Heart left ventricle (tissue), 16 donors: ENCODE measurements at places on chromosomes 4 and X. TPM values are rescaled to one million over a fixed set of nuclear protein-coding genes. Genes with fewer than 3 reads are reported as not detected.

STK32B gene
- 2.0 TPM for total RNA-seq

DMRTC1 gene
- not detected for total RNA-seq

PDCL2 gene
- not detected for total RNA-seq

FAM13A gene
- 11.5 TPM for total RNA-seq

- DNase-seq: no peak
These were observed 99.7 kb downstream of the FIP1L1 start for GRCh38 chr4:53477038-53477565.

- DNase-seq: no peak
These were observed 75.6 kb downstream of the PRSS12 start for GRCh38 chr4:118277243-118277642.

DNA sequence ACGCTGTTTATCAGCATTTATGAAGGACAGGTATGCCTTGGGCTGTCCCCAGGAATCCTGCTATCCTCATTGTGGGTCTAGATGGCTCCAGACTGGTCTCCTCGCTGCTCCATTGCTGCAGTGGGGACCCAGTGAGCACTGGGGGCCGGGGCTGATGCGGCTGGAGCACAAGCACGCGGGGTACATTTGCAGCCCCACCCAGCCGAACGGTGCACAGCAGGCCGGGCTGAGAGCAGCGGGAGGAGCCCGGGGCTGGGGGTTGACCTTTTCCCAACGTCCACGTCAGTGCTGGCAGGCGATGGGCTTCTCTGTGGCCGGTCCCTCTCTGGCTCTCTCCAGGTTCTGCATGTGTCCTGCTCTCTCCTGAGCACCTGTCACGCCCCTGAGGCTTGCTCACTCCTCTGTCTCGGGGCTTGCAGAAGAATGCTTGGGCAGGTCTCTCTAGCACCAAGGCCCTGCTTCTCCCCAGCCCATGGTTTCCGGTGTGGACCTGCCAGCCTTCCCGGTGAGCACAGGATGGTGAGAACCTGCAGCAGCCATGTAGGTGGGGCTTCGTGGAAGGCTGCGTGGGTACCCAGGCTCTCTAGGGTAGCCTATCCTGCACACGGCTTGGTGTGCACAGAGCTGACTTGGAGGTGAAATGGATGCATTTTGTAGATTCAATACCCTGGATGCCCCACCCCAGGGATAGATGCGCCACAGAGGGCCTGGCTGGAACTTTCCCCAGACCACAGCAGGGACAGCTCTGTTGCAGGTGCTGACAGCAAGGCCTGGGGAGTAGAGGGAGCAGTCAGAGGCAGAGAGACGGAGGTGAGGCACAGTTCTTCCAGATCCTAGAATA, 89.1 kb upstream of the ADRA2C start:
- peak; percentile 25 for DNase-seq

DNA sequence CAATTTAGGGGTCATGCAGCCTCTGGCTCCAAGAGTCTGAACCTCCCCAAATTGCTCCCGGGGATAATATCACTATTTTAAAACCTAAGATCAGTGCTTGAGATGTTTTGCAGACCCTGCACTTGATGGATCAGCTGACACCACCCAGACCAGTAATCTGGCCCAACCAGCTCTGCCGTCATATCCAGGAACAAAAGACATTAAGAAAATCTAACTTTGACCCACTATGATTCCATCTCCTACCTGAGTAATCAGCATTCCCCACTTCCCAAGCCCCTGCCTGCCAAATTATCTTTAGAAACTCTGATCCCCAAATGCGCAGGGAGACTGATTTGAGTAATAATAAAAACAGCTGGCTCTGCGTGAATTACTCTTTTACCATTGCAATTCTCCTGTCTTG, 34.4 kb upstream of the CCNG2 start:
- no peak for DNase-seq

DNA sequence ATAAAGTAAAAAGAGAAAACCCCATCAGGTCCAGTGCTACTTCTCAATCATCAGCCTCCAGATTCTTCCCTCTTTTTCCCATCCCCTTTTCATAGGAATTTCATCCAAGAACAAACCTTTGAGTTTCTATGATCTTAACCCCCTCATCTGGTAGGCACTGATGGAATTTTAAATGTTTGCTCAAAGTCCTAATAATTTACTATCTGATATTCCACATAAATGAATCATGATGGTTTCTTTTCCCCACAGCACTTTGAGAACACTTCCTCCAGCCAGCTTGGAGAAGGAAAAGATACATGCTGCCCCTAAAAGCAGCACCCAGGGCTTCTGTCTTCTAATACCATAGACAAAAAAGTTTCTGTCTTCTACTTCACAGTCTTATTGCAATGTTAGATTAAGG, 19.4 kb upstream of the KLHL8 start:
- DNase-seq: no peak

- no peak for DNase-seq
These were observed 226.1 kb downstream of the BCOR start for GRCh38 chrX:39871648-39872047.

GRCh38 chr4:46196086-46196485, 72.2 kb upstream of the GABRG1 start:
- no peak for DNase-seq

DNA sequence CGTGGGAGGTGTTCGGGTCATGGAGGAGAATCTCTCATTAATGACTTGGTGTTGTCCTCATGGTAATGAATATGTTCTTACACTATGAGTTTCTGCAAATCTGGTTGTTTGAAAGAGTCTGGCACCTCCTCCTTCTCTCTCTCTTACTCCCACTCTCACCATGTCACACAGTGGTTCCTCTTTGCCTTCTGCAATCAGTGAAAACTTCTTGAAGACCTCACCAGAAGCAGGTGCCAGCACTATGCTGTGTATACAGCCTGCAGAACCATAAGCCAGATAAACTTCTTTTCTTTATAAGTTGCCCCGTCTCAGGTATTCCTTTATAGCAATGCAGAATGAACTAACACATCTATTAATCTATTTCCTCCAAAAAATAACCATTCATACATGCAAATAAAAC, 275.0 kb downstream of the ANTXR2 start:
- DNase-seq: no peak

DNA sequence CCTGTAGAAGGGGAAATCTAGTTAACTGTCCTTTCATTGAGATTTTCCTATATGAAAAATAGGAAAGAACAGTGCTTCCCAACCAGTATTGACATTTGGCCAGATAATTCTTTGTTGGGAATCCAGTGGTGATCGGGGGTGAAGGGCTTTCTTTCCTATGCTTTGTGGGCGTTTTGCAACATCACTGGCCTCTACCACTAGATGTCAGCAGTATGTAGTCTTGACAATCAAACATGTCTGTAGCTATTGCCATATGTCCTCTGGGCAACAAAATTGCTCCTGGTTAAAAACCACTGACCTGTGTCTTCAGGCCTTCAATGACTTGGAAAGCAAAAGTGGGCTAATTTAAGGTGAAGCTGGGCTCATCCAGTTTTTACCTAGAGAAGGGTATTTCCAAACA, 658.5 kb downstream of the DACH2 start:
- no peak for DNase-seq
